ENCODE measurements at places on chromosomes 1 and 21.
A peak's percentile ranks its signal among the peaks of the same experiment; 100 is the strongest.

- no peak for DNase-seq
These were observed 159.3 kb upstream of the SGIP1 start for GRCh38 chr1:66374561-66375111.

DNA sequence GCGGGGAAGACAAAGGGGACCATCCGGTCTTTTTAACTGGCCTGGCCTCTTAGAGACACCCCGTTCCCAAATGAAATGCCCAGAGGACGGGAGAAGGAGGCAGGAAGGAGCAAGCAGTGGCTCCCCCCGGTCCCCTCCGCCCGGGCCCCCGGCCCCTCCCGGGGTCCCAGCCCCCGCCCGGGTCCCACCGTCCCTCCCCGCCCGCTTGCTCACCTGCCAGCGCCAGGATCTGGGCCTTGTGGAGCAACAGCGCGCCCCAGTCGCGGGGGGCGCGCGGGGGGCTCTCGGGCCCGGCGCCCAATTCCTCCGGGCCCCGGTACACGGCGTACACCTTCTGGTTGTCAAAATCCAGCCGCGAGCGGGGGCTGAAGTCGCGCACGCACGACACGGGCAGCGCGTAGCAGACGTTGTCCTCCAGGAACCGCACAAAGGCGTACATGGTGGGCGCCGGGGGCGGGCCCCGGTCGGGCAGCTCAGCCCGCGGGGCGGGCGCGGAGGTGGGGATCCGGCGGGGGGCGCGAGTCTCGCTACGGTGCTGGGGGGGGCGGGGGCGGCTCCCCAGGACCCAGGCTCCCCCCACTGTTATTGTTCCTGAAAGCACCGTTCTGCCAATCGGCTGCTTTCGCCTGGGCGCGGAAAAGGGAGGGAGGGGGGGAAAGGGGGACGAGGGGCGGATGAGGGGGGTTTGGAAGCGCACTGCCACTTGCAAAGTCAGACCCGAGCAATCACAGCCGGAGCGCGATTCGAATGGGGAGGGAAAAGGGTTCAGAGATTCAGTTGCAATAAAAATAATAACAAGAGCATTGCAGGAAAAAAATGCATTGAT is at the start of gene BEND5:
BEND5 (minus strand) TSS at position 499 of the 826 bp plus-strand sequence; CDS start at position 439, 60 bp downstream.
- peak; percentile 90 for DNase-seq

- DNase-seq: peak; percentile 41
These were observed 684 bp downstream of the LTN1 start for GRCh38 chr21:28991861-28992525.

DNA sequence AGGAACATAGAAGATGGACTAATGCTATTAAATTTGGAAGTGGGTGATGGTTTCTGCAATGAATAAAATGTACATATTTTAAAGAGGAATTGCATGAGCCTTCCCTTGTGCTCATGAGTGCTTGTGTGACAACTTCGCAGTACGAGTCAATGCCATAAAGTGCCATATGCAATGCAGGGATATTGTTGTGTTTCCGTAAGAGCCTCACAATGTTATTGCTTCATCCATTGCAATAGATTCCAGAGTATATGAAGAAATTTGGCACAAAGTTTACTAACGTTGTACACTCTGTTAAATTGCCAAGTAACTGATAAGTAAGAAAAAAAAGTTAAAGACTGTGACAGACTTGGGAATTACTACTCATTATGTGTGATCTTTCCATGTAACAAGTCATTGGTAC is 22.3 kb downstream of the BTG3 start:
- DNase-seq: no peak

- DNase-seq: peak; percentile 91
These were observed 117.8 kb downstream of the HHAT start for GRCh38 chr1:210446479-210446878.

- no peak for DNase-seq
These were observed 14.7 kb upstream of the MT1HL1 start for GRCh38 chr1:237018896-237019295.

GRCh38 chr1:193706766-193707165 is 520.4 kb upstream of the B3GALT2 start:
- DNase-seq: no peak

DNA sequence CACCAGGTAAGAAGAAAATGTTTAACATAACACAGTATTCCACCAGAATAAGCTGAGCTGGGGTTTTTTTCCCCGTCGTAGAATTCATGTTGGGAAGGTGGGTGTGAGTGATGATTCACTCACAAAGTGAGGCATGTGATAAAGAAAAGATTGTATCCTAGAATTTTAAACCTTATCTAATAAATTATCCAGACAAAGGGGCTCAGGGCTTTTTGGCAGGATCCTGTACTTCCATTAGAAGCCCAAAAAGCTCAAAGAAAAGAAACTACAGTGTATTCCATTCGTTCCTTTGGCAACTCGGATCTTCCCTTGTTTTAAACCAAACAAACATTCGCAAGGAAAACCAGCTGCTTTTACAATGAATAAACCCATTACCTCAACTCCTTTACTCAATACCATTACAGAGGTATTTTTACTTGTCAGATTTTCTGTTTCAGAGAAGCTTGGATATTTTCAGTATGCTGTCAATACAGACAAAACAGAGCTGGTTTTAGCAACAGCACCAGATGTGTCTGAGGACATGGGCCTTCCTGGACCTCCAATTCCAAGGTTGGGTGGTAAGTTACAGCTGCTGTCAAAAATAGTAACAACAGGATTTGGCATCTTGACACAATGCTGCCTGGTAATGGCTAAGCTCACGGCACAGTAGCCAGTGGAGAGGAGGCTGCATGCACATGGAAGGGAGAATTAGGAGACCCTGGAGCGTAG is 159.9 kb upstream of the RUNX1 start:
- no peak for DNase-seq
